ENCODE measurements at places on chromosomes 2 and 18.

- DNase-seq, result no peak
These were observed 63.1 kb downstream of the MARCO start for GRCh38 chr2:119005051-119005450.

DNA sequence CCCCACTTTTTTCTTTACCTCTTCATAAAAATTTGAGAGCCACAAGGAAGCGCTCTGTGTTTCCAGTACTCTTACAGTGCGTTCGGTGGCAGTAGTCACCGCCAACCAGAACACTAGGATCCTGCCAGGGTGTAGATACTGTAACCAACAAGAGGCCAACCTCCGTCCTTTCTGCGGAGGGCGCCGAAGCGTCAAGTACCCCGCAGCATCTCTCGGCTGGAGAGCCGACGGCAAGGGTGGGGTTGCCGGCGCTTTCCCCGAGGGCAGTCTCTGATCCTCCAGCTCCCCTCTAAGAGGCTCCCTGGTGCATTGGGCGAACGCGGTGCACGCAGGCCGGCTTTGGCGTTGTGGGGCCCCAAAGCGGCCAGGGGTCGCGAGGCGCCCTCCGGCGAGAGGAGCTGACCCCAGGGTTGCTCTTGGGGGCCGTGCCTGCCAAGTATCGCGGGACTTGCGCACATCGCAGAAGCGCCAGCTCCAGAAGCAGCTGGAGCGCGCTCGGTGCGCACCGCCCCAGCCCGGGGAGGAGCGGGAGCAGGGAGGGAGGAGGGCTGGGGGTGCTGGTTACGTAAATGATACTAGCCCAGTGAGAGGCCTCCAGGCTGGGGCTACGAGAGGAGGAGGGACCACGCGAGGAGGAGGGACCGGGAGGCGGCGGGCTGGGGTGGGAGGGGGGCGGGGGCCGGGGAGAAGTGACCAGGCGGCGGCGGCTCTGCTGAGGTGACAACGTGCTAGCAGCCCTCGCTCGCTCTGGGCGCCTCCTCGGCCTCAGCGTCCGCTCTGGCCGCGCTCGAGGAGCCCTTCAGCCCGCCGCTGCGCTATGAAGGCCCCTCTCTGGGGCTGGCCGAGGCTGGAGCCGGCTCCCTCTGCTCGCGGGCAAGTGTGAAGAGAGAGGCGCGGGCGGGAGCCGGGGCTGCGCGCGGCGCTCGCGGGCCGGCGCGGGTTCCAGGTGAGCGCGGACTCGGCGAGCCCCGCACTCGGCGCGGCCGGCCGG, at the start of gene GALNT13:
GALNT13 (plus strand) TSS at position 692 of the 991 bp plus-strand sequence.
- DNase-seq, result peak; percentile 79

- DNase-seq, result no peak
These were observed 3.2 kb upstream of the UGT1A6 start for GRCh38 chr2:233689501-233689900.

- DNase-seq, result no peak
These were observed 2148.5 kb upstream of the PIK3C3 start for GRCh38 chr18:39806525-39806924.
